Fibroblast of mammary gland (primary cell): ENCODE measurements at places on chromosomes 1 and 21.

DNA sequence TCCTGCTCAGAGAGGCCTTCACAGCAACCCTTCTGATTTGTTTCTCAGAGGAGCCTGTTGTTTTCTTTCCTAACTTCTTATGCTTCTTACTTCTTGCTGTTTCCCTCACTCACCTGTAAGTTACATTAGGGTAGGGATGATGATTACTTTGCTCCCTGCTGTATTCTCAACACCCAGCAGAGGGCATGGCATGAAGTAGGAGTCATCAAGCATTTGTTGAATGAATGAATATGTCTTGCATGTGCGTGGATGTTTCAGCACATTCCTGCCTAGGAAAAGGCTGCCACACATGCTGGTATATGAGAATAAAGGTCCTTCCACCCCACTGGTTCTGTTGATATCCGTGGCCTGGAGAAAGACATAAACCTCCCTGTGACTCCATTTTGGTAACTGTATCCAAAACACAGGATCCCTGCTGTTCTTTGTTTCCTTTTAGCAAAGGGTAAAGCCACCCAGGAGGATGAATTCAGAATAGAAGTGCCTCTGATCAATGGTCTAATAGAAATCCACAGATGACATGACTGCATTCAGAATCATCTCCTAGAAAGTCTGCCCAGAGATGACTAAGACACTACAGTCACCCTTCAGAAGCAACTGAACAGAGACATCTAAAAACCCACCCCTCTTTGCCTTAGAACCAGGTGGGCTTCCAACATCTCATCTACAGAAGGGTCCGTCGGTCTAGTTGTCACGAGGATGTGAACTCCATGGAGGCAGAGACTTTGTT, 168.8 kb downstream of the ZSCAN20 start:
- DNase-seq, result peak; percentile 17

- DNase-seq, result no peak
Measured at GRCh38 chr1:235595079-235595478, 54.5 kb downstream of the GNG4 start.

DNA sequence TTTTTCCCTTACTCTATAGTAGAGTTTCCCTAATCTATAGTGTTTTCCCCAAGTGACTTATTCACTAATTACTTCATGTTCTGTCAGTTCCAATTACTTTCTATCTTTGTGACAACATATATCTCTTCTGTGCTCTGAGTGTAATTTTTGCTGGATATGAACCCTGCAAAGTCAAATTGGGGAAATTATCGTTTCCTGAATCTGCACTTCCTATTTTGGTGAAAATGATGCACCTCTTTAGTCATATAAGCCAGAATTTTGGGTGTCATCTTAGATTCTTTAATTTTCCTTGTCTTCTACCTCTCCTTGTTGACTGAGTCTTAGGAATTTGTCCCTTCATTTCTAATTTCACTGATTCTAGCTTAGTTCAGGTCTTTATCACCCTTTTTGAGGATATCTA, 33.4 kb upstream of the PRKACB start:
- no peak for DNase-seq

GRCh38 chr1:117782056-117782455, 147.4 kb downstream of the GDAP2 start:
- no peak for DNase-seq

- peak; percentile 16 for DNase-seq
Measured at GRCh38 chr1:202765721-202766120, 42.5 kb downstream of the KDM5B start.

- no peak for DNase-seq
Measured at GRCh38 chr1:235954306-235955283, 87.9 kb upstream of the LYST start.

GRCh38 chr1:8495928-8496401, 178.1 kb downstream of the SLC45A1 start:
- DNase-seq, result peak; percentile 33

GRCh38 chr1:70714149-70714548, 303.1 kb downstream of the CTH start:
- no peak for DNase-seq

DNA sequence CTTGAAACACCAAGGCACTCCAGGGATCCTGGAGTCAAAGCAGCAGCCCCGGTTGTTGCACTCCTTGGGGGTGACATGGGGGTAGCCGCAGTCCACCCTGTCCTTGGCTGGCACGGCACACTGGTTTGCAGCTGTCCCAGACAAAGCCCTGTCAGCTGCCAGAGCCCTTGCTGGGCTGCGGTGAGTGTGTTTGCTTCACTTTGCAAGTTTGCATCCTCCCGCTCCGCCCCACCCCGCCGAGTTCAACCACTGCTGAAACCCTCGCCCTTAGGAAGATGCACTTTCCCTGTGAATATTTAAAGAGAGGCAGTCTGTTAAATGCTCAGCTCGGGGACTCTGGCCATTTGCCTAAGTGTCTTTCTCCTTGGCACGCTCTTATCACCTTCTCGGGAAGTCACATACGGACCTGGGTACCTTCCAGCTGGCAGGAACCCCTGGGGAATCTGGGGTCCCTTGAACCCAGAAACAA, 1.7 kb downstream of the TFF3 start:
- no peak for DNase-seq

DNA sequence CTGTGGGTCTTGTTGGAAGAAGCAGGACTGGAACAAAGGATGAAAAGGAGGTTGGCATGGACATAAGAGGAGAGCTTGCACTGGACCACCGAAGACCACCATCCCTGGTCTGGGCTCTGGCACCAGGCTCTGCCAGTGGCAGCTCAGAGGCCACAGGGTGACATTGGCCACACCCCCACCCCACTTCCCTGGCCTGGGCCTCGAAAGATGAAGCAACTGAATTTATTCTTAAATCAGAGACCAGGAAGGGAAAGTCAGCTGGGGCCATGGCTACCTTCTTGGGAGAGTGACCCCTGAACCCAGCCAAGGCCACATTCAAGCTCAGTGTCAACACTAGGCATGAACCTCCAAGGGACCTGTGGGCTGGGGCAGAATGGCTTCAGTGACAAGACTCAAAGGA, 4.0 kb downstream of the KLHDC7A start:
- DNase-seq, result no peak

GRCh38 chr1:162228586-162228985, 148.1 kb downstream of the SPATA46 start:
- no peak for DNase-seq

DNA sequence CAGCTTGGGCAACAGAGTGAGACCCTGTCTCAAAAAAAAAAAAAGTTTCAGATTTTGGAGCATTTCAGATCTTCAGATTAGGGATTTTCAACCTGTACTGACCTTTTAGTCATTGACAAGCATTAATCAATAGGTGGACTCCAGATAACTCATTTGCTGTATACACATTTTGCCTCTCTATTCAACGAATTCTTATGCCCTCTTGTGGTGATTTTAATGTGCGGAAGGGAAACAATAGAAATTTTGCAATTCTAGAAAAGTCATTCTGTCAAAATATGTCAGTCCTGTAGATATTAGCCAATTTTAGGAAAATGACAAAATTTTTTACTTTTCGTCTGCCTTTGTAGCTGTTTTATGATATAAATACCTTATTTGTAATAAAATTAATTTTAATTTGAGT, 11.6 kb upstream of the OR2G2 start:
- DNase-seq, result peak; percentile 1

DNA sequence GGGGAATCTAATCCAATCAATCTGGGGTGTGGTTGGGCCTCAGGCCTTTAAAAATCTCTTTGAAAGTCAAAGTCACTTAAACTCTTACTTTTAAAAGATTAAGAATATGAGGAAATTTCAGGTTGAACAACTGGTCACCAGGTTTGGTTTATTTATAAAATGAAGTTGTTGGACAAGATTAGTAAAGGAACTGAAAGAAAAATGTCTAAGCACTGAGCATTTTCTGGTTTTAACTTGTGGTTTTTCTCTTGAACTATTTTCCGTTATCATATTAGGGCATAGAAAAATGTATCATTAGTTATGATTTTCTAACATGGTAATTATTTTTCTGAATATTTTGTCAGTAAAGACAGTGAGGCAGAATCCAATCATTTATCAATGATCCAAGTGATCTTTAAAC, 49.6 kb downstream of the RGS2 start:
- no peak for DNase-seq

DNA sequence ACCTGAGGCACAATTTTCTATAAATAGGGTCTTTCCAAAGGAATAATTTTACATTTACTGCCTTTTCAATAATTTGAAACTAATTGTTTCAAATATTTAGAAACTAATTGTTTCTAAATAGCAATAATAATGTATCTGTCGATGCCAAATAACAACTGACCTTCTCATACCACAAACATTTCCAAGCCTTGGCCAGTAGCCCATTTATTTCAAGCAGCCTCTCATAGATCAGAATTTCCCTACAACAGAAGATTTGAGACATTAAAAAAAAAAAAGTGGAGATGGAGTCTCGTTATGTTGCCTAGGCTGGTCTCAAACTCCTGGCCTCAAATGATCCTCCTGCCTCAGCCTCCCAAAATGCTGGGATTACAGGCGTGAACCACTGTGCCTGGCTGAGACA, 2.1 kb upstream of the GFI1 start:
- DNase-seq, result no peak

DNA sequence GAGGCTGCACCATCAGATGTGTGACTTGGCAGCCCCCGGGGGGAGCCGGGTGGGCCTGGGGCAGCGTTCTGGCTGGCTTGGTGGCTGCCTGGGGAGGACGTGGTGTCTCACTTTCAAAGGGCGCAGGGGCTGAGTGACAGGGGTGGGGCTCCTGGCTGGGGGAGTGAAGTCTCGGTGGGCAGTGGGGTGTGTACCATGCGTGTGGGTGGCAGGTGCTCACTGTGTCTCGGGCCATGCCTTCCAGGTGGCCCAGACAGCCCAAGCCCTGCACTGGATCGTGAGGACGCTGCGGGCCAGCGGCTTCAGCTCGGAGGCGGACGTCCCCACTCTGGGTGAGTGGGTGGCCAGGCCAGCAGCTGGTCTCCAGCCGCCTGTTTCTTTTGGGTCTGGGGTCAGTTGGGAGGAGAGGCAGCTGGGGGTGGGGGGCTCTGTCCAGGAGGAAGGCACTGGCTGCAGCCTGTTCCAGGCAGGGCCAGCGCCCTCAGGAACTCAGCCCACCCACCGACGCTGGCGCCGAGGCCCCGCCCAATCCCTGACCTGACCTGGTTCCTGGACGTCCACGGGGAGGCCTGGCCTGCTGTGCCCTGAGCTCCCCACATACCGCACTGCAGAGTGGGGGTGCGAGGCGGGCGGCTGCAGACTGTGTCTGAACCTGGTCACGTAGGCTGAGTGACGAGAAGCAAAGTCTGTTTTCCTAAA, 30.6 kb upstream of the LRRC3 start:
- DNase-seq, result no peak

- no peak for DNase-seq
Measured at GRCh38 chr21:36171741-36172331, 15.2 kb downstream of the DOP1B start.
